NCI-H460 (cell line): ENCODE measurements at places on chromosomes 3 and 15.

- no peak for DNase-seq
These were observed 323.8 kb upstream of the PPP2R3A start for GRCh38 chr3:135641761-135642160.

DNA sequence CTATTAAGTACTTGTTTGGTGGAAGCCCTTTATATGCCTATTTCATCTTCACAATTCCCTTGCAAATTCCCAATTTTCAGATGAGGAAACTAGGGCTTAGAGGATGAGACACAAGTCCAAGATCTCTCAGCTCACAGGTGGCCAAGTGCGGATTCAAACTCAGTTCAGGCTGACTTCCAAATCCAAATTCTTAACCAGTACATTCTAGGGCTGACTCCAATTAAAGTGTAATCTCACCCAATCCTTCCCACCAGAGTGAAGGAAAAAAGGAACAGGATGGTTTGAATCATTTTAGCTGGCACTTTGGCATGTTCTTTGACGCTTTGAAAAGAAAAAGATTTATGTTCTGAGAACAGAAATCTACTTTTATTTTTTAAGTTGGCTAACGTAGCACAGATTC, 12.7 kb downstream of the ARHGEF3 start:
- no peak for DNase-seq

DNA sequence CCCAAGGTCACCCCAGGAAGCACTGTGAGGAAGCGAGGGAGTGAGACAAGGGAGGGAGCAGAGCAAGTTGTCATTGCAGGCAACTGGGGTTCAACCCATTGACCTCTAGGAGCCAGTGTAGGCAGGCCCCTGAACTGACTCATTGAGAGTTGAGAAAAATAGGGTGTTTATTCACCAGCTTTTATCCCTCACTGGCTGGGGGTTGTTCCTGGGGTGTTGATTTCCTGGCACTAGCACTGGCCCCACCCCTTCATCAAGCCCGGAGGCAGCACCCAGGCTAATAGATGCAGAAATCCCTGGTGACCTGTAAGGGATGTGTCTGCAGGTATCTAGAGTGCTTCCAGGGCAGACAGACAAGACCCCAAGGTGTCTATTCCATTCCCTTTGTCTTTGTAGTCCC, 183.9 kb downstream of the ARRDC4 start:
- no peak for DNase-seq

- DNase-seq: no peak
These were observed 52.4 kb downstream of the RBM6 start for GRCh38 chr3:49992326-49992725.

DNA sequence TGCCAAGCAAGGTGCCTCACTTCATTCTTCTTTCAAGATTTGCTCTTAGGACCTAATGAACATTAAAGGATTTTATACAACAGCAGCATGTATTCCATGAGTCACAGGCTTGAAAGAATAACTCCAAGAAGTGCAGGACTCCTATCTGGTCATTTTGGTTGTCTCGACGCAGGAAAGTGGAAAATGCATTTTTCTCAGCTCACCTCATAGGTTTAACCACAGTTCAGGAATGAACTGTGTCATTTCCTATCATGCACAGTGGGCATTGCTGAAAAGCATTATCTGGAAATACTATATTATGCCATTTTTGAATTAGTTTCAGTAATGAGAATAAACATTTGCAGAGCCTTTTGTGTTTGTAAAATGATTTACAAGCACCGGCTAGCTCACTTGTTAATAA, 98.7 kb upstream of the BFSP2 start:
- DNase-seq: no peak
